ENCODE measurements at places on chromosomes 4 and X.

DNA sequence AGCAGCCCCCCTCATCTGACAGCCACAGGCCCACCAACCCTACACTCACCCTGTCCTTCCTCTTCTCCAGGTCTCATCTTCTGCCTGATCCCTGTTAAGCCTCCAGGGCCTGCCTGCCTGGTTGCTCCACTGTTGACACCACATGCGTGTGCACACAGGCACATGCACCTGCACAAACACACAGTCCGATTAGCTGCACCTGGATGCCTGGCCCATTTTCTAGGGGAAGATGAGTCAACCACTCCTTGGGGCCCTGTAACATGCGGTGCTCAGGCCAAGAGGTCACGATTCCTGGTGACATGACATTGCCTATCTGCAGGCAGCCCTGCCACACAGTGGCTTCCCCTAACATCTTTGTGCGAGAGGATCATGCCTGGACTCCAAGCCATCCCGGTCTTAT lies 498.4 kb downstream of the BCOR start:
- peak; percentile 50 for DNase-seq

DNA sequence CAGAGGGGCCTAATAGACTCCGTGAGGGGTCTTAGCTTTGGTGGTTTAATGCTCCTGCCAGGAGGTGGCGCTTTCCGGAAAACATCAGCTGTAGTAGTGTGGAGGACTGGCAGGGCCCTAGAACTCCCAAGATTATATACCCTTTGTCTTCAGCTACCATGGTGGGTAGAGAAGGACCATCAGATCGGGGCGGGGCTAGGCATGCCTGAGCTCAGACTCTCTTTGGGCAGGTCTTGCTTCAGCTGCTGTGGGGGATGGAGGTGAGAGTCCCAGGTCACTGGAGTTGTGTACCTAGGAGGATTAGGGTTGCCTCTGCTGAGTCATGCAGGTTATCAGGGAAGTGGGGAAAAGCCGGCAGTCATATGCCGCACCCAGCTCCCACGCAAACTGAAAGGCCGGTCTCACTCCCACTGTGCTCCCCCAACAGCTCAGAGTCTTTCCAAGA lies 63.0 kb upstream of the AGA start:
- no peak for DNase-seq

GRCh38 chrX:134144231-134144630 lies 92.8 kb upstream of the CCDC160 start:
- DNase-seq, result no peak

- DNase-seq, result no peak
These were observed 15.1 kb upstream of the FGFR3 start for GRCh38 chr4:1777822-1778641.

- no peak for DNase-seq
These were observed 27.5 kb upstream of the CBR4 start for GRCh38 chr4:169037506-169037905.

DNA sequence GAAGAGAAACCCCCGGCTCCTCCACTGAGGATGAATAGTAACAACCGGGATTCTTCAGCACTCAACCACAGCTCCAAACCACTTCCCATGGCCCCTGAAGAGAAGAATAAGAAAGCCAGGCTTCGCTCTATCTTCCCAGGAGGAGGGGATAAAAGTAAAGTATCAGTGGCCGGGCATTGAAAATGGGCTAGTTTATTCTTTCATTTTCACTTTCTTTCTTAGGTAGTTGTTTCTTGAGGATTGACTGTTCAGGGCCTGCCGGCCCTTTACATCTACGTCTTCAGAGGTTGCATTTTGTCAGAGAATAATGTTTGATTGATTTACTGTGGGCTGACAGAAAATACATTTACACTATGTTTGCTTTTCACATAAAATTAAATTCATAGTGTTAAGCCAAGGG lies 27.1 kb downstream of the PAK3 start:
- no peak for DNase-seq

GRCh38 chrX:39477031-39477761 lies 620.6 kb downstream of the BCOR start:
- DNase-seq, result no peak

- no peak for DNase-seq
These were observed 42.5 kb upstream of the ZNF157 start for GRCh38 chrX:47327902-47328301.

GRCh38 chr4:35250331-35250730 lies 994.0 kb downstream of the ARAP2 start:
- DNase-seq, result peak; percentile 6

DNA sequence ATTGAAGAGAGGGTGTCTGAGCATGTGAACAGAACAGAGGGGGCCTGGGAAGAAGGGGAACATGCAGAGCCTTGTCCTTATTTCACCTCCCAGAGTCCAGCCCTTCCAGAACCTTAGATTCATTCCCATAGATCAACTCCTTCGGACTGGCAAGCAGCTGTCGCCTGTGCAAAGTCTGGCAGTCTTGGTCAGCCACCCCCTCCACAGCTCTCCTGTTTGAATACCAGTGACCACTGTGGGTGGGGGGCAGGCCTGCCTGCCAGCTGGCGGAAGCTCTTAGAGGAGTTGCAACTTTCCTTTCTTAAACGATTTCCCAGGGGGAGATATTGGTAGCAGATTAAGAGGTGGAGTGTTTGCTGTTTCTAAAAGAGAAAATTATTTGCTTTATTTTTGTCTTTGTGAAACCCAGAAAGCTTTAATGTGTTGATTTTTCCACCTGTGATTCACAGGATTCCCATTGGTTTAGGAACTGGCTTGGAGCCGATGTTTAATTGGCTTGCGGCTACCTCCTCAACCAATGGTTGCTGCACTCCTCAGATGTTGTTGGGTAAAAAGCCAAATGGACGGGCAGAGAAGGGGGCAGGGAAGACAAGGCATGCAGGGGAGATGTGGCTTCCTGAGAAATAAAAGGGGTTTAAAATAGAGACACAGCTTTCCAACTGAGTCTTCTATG lies 62.2 kb upstream of the PRPS1 start:
- DNase-seq, result no peak

- DNase-seq, result no peak
These were observed 35.8 kb downstream of the FAT4 start for GRCh38 chr4:125350470-125351135.

- DNase-seq, result no peak
These were observed 234.0 kb downstream of the ARHGAP10 start for GRCh38 chr4:147965873-147966272.

- DNase-seq, result peak; percentile 4
These were observed 333.3 kb upstream of the DDX53 start for GRCh38 chrX:22666441-22666840.

DNA sequence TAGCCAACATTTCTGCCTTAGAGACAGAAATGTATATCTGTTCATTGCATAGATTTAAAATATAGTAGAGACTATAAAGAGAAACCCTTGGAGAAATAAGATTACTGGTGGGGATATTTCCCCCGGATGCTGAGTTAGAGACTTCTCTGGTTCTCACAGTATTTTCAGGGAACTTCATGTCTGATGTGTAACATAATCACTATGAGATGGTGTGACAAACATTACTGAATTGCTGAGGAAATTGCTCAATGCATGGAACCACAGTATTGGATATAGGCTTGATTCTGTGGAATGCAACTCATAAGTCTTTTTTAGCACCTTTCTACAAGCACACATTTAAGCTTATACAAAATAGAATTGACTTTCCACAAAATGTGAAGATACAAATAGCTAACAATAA lies 152.7 kb downstream of the SOWAHB start:
- no peak for DNase-seq

DNA sequence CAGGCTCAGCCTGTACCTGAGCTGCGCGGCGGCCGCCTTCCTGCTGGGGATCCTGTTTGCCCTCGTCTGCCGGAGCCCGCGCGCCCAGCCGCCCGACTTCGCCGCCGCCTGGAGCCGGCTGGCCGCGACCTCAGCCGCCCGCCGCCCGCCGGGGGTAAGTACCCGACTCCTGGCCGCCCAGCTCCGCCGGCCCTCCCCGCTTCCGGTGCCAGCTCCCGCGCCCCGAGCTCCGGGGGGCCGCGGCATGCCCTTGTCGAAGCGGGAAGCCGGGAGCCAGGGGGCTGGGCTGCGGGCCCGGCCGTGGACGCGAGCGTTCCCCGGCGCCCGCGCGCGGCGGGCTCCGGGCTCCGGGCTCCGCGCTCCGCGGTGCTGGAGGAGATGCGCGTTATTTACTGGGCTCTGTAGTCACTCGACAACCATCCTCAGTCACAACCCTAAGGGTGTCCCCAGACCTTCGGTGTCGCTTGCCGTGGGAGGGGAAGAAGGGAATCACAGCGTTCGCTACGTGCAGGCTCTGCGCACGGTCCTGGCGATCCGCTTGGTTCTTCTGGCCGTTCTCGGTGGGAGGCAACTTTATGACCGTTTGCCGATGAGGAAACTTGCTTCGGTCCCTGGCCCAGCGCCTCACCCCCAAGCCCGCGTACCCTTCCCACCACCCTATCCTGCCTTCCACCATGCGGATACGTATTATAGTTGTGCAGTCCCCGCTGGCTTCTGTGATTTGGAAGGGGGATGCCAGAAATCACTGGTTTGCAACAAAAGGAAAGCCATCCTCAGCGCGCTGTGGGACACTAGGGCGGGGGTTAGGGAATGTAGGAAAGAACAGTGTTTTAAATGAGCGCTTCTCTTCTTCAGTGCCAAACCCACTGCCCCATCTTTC lies 944 bp downstream of the SNX25 start:
- no peak for DNase-seq

DNA sequence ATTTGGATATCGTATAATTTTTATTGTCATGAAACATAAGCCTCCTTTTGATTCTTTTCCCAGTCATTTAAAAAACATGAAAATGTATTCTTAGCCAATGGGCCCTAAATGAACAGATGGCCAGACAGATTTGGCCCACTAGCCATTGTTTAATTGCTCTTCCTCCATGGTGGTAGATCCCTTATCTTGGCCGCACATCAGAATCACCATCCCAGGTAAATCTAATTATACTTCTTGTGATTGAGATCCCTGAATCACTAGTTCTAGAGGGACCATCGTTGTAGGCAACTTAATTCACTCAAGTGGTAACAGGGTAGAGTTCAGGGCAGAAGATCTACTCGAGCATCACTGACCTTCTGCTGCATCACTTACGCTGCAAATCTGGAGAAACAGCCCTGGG lies 24.1 kb upstream of the VCX3A start:
- no peak for DNase-seq

GRCh38 chr4:164614999-164615398 lies 138.9 kb upstream of the SMIM31 start:
- no peak for DNase-seq

GRCh38 chrX:19772822-19773628 lies 114.4 kb downstream of the SH3KBP1 start:
- no peak for DNase-seq

DNA sequence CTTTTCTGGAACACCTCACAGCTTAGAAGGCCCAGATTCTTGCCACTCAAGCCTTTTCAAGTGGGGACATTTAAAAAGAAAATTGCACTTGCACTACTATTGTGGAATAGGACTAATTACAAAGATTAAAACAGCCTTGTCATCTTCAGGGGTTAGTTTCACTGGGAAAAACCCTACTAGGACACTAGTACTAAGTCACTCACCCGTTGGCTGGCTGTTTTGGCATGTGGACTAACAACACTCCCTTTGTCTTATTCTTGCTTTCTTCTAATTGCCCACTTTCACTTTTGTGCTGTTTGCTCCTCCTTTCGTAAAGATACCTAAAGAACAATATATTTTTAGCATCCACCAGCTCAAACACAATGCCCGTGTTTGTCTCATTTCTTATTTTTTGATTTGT lies 200.9 kb upstream of the MID1 start:
- DNase-seq, result no peak

GRCh38 chrX:154059729-154060245 lies 37.7 kb downstream of the MECP2 start:
- DNase-seq, result no peak

DNA sequence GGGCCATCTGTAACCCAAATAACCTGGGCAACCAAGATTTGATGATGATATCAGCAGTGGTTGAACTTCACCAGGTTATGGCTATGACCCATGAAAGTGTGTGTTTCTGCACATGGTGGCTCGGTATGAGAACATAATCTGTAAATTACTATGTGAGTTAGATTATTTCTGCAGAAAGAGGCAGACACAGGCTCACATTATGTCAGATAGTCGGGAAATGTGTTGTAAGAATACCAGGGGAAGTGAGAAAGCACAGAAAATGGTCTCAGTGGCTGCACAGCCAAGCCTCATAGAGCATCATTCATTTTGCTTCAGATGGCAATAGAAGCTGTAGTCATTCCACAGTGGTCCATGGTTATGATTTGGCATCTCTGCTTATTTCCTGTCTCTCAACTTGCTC lies 63.0 kb upstream of the RBPJ start:
- DNase-seq, result no peak

- DNase-seq, result no peak
These were observed 292.4 kb upstream of the FAT1 start for GRCh38 chr4:187016101-187016500.

- DNase-seq, result no peak
These were observed 601.7 kb upstream of the GRIA3 start for GRCh38 chrX:122582280-122582974.

DNA sequence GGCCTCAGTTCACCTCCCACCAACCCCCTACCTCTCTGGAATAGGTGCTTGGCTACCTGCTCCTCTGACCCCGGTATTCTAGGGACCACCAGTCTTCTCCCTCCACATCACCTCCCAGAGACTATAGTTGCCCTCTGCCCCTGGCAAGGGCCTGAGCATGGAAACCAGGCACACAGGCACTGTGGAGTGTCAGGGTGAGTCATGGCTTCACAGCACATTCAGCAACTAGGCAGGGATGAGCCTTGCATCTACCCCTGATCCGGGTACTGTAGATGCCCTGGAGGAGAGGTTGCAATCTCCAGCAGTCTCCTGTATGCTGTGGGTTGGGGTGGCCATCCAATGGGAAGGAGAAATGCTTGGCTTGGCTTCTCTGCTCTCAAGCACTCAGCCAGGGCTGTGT lies 472.7 kb downstream of the IDS start:
- DNase-seq, result no peak

- DNase-seq, result no peak
These were observed 20.7 kb downstream of the RAB40AL start for GRCh38 chrX:102957751-102958150.

DNA sequence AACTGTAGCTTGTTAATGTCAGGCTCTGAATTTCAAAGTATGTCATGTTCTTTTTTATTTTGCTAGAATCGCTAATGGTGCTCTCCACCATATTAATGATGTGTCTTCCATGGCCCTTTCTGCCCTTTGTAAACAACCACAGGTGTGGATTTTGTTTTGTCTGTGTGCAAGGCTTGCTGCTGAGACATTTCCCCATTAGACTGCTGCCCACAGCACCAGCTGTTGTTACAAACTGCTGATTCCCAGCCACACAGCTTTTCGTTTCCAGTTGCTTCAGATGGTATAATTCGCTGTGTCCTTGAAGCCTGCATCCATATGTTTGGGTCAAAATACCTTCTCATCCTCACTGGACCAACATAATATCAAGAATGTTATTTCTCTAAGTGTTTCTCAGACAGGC lies 32.8 kb downstream of the KCNIP4 start:
- no peak for DNase-seq

GRCh38 chrX:19543951-19544381 lies 28.7 kb upstream of the MAP3K15 start:
- DNase-seq, result no peak

- DNase-seq, result no peak
These were observed 494.5 kb downstream of the CFAP47 start for GRCh38 chrX:36414056-36414455.

GRCh38 chr4:74638689-74639088 lies 155.6 kb downstream of the BTC start:
- DNase-seq, result no peak

Measured in SHP77 treated with DMSO at 0.1 percent for 48 hours (cell line).